RCC 7860 (cell line): ENCODE measurements at places on chromosomes 2 and 18.

DNA sequence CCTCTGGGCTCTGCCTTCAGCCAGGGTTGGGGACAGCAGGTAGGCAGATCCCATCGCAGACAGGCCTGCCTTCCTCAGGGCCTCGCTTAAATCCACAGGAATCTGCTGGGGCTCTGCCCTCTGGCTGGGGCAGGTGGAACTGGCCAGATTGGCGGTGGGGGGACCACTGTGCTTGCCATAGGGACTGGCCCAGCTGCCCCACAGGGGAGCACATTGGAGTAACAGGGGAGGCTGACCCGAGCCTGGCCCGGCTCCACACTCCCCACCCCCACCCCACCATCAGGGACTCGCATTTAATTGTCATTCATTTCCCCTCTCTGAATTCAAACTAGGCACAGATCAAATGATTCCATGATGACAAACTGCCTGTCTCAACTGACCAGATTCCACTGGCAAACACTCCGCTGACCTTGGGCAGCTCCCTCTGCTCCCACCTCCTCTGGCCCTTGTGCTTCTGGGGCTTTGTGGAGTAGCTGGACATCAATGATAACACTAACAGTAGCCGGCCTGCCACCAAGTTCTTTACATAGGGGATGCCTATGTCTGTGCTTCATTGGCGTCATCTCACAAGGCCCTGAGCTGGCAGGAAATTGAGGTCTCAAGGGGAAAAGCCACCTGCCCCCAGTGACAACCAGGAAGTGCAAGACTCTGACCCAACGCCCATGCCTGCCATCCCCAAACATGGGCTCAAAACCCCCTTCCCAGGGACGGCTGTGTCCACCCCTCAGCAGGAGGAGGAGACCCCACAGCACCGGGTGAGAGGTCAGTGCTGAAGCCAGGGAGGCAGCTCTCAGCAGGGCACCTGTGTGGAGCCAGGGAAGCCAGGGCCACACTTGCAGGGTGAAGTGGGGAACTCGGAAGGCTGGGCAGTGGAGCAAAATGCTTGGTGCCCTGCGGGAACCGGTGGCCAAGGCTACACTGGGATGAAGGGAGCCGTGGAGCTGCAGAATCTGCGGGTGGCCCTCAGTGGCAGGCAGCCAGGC lies 2.1 kb upstream of the B3GNT7 start:
- peak; percentile 68 for DNase-seq

DNA sequence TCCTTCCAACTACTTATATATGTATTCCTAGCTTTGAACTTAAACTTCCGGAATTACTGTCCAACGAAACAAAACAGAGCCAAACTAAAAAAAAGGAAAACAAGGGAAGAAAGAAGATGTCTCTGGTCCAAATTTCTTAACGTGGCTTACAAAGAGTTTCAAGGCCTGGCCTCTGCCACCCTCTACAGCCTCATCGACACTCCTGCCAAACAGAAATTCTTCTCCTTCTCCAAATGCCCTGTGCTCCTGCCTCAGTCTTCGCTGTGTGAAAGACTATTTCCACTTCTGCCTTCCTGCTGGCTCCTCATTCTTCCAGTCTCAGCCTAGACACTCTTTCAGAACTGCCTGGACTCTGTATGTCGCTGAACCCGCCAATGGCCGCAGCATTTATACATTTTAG lies 249.2 kb downstream of the TXNL1 start:
- no peak for DNase-seq

- no peak for DNase-seq
These were observed 48.4 kb upstream of the IGFBP5 start for GRCh38 chr2:216743781-216744180.

GRCh38 chr2:231545105-231545902 lies 15.1 kb upstream of the NMUR1 start:
- peak; percentile 75 for DNase-seq

GRCh38 chr2:17303521-17303920 lies 214.7 kb downstream of the RAD51AP2 start:
- peak; percentile 31 for DNase-seq

- DNase-seq: no peak
These were observed 95.9 kb upstream of the ZBTB14 start for GRCh38 chr18:5391409-5391808.

GRCh38 chr18:27608742-27609141 lies 423.6 kb upstream of the CHST9 start:
- DNase-seq: no peak

DNA sequence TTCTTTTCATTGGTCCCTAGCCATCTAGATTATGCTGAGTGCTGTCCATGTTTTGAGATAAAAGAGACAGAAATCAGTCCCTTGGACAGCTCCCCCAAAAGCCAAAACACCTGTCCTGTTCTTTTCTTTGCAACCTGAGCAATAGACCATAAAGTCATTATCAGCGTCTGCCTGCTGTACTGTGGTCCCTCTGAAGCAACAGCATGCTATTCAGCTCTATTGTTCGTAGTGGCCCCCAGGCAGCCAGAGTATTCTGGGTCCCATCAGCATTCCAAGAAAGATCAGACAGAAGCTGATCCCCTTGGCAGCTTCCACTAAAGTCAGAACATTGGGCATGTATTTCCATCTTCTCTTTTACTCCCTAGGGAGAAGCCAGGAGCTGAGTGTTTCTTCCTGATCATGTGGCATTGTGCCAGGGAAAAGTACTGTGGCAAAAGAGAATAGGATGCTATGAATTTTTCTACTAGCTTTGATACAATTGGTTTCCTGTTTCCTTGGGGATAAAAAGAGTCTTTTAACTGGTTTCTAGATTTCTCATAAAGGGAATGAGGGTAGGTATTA lies 33.6 kb upstream of the ZSWIM2 start:
- no peak for DNase-seq

- no peak for DNase-seq
These were observed 51.0 kb downstream of the SETBP1 start for GRCh38 chr18:44731530-44732237.

DNA sequence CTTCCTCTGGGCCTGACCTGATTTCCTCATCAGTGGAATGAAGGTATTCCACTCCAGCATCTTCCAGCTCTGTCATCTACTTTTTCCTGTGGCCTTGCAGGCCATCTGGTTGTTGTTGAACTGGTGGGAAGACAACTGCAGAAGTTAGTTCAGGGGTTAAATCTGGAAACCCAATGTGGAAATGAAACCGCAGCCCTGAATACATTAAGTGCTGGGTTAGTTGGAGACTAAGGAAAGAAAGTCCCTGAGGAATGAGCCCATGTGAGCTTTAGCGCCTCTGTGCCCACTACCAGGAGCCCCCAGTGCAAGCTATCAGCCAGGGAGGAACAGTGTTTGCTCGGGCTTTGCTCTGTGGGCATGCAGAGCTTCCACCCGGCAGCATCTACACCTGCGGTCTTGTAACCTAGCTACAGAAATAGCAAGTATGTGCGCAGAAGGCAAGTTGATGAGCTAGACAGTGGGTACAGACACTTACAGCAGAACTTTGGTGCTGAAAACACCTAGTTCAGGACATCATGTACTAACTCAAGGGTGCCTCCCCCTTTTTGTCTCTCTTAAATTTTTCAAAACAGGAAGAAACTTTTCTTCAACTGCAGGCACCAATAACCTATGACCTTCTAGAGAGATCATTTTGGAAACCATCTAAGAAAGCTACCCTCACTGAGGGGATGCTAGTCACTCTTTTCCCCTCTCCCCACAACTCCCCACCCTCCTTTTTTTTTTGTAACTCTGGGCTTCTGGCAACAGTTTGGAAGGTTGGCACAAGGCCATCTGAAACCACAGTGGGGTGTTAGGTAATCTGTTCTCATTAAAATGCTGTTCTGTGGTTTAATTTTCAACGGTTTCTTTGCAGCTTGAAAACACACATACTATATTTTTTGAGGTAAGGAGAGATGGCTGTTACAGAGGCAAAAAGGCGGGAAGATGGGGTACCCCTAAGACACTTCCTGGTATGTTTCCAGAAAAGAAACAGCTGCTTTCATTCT lies 18.3 kb upstream of the CXCR4 start:
- DNase-seq: no peak

- DNase-seq: no peak
These were observed 175.7 kb downstream of the ETAA1 start for GRCh38 chr2:67572721-67573435.

DNA sequence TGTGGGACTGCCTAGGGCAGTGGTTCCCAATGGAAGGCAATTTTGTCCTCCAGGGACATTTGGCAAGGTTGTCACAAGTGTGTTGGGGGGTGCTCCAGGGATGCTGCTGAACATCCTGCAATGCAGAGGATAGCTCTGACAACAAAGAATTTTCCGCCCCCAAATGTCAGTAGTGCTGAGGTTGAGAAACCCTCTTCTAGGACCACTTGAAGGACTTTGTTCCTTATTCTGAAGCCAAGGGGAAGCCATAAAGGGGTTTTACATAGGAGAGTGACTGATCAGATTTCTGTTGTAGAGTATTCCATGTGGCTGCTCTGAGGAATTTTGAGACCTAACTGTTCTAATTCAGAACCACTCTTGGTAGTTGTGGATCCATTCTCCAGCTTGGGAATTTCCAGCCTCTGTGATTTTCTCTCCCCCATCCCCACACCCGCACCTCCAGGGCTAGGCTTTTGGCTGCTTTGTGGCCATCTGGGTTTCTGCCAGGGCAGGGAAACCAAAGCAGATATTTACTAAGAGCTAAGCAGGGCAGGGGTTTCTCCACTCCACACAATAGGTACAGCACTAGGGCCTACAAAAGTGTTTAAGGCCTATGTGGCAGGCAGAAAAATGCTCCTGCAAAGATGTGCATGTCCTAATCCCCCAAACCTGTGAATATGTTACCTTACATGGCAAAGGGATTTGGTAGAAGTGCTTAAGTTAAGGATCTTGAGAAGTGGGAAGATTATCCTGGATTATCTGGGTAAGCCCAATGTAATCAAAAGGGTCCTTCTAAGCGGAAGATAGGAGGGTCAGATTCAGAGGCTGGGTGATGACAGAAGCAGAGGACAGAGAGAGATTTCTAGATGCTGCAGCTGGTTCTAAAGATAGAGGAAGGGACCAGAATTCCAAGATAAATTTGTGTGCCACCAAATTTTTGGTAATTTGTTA lies 135.4 kb downstream of the TMEM17 start:
- DNase-seq: no peak

DNA sequence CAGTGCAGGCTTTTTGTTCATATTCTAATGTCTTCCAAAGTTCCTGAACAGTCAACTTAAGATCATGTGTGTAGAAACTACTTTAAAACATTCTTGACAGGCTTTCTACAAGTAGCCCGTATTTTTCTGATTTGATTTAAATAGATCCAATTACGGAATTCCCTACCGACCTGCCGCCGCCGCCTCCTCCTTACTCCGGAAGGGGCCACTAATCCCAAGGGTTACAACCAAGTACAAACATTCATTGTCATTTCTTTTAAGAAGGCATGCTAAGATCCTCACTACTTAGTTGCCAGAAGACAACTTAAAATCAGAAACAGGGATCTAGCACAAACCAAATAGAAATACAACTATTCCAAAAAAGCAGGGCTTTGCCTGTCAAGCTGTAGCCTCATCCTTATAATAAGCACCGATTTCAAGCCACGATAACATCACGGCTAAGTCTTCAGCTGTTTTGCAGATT lies 784 bp downstream of the WDR33 start:
- DNase-seq: no peak

DNA sequence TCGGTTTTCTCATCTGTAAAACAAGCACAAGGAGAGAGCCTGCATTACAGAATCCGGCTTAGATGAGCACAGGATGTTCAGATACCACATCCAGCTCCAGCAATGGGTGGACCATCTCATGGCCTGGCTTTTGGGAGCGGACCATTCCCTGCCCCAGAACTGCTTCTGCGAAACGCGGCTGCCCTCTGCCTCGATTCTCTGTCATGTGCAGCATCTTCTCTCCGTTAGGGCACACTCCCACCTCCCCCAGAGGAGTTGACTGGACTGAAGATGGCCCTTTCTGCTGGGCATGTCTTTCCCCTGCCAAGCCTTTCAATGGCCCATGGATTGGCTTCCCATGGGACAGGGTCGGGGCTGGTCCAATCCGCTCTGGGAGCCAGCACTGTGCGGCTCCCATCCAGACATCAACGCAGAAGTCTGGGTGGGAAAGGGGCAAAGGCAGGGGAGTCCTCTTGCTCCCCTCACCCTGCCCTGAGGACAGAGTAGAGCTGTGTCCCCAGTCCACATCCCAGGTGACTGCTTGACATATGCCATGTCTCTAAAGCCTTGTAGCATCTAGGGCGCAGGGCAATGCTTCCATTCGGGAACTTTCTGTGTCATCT lies 14.3 kb upstream of the FAHD2A start:
- DNase-seq: no peak

GRCh38 chr2:69715964-69716363 lies 26.0 kb upstream of the ANXA4 start:
- DNase-seq: no peak

DNA sequence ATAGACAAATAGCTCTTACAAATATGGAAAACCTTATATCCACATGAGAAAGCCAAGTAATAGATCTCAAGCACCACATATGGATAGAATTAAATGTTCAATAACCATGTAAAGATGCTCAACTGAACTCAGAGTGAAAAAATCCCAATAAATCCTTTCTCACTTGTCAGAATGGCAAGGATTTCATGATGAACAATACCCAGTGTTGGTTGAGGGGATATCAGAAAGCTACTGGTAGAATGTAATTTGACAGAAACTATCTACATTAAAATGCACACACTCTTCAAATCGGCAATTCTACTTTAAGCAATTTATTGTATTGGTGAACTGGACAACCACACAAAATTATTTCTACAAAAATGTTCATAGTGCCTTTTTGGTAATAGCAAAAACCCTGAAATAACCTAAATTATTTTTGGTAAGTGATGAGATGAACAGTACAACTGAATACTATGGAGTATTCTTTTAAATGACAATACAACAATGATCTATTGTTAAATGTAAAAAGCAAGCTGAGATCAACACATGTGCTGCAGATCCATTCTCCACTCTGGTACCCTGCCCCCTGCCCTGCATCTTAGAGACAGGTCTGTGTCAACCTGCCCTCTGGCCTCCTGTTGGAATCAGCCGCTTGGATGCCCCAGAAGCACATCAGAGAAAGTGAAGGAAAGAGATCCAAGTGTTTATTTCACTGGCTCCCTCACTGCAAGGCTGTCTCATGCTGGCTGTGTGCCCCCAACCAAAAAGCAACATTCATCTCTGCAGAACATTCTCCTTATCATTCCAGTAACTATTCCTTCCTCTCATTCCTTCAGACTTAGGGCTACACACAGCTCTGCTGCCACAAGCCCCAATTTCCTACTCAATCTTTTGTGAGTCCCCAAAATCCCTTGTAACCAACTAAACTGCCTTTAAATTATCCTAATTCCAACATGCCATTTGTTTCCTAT lies 442.5 kb downstream of the LRATD1 start:
- DNase-seq: no peak

GRCh38 chr2:17878281-17879136 lies at the start of gene KCNS3:
TSS of gene KCNS3 (plus strand) at chr2:17878667. CDS start at chr2:17931009, 52,342 bp downstream.
- DNase-seq: peak; percentile 26

DNA sequence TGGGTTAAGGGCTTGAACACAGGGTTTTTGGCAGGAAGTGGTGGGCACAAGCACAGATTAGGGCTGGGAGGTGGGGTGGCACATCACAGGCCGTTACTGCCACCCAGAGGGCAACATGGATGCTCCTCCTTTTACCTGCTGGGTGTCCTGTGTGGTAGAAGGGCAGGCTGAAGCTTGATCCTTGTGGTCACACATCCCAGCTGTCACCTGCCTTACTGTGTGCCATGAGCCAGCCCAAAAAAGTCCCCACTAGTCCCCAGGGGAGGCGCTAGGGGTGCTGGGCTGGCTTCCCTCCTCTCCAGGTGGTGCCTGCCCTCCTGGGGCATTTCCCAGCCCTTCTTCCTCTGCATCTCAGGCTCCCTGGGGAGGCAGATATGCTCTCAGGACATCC lies 50.5 kb upstream of the ALPP start:
- no peak for DNase-seq

GRCh38 chr2:238640486-238640885 lies 207.4 kb upstream of the TWIST2 start:
- no peak for DNase-seq

GRCh38 chr18:34153711-34154110 lies 71.0 kb downstream of the NOL4 start:
- DNase-seq: peak; percentile 44
